Activated naive CD4-positive, alpha-beta T cell treated with anti-CD3 and anti-CD28 coated beads, Interleukin-2, amount 10 ng/mL, durations not matched to agents 5 hours and 36 hours (primary cell): ENCODE measurements at places on chromosomes 6 and 20. TPM values are rescaled to one million over a fixed set of nuclear protein-coding genes. Genes with fewer than 3 reads are reported as not detected.

BANF2 gene
- total RNA-seq, result not detected

ZKSCAN3 gene
- total RNA-seq, result 6.3 TPM

BLCAP gene
- total RNA-seq, result 46.8 TPM

PKHD1 gene
- total RNA-seq, result not detected

ULBP3 gene
- 1.7 TPM for total RNA-seq

VNN1 gene
- not detected for total RNA-seq

OTOR gene
- total RNA-seq, result not detected

TMEM74B gene
- total RNA-seq, result 1.7 TPM

CRIP3 gene
- 0.35 TPM for total RNA-seq

GFRA4 gene
- not detected for total RNA-seq

HLA-DRB1 gene
- 37.0 TPM for total RNA-seq

MEI4 gene
- total RNA-seq, result not detected

BPIFB2 gene
- not detected for total RNA-seq

CST2 gene
- total RNA-seq, result not detected

LAMA5 gene
- 0.94 TPM for total RNA-seq

MCCD1 gene
- not detected for total RNA-seq

APOM gene
- 3.9 TPM for total RNA-seq

ANGPT4 gene
- not detected for total RNA-seq

CRISP3 gene
- not detected for total RNA-seq

ROMO1 gene
- total RNA-seq, result 108 TPM

SLC22A23 gene
- 4.7 TPM for total RNA-seq

IMPG1 gene
- not detected for total RNA-seq

SRMS gene
- not detected for total RNA-seq

GHRH gene
- not detected for total RNA-seq

JPH2 gene
- not detected for total RNA-seq
